ENCODE measurements at places on chromosomes 6 and 20. TPM values are rescaled to one million over a fixed set of nuclear protein-coding genes. Genes with fewer than 3 reads are reported as not detected.

SNAP25 gene
- 6.2 TPM for total RNA-seq

SLC26A8 gene
- total RNA-seq: 0.22 TPM

ADGB gene
- total RNA-seq: not detected

ELOVL2 gene
- total RNA-seq: 0.79 TPM

SLC22A2 gene
- 27.9 TPM for total RNA-seq

SYNDIG1 gene
- 5.4 TPM for total RNA-seq

OPRL1 gene
- 1.2 TPM for total RNA-seq

BPI gene
- total RNA-seq: 0.16 TPM

DNA sequence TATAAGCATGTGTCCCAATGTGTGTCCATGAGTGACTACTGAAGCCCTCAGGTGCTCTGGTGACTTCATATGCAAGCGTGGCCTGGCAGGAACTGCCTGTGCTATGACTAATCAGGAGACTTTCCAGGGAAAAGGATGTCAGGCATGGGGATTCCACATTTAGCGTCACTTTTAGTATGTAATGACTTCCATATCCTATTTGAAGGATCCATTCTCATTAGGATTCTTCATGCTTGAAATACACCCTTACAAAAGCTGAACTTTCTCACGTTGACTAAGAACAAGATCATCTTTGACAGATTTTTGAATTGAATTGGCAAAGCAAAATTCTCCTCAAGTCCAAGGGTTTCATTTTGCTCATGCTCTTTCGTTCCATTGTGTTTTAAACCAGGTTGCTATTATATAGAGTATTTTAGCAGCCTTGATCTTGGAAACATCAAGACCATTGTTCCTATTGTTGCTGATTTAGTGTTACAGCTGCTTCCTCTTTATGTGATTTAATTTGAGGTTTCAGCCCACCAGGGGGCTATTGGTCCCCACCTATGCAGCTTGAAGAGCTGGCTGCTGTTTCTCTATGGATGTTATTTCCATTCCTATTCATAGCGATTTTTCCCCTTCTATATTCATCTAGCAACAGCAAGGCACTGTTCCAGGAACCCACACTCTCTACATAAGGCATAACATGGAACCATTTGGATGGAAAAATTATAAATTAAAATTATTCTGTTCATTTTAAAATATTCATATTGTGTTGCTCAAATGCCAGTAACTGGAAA, 418.6 kb downstream of the CDKAL1 start:
- no peak overlapping the region for H3K4me3 ChIP-seq
- no peaks in the 10 kb centered on the region for H3K4me1 ChIP-seq
- H3K27me3 ChIP-seq: no peaks in the 10 kb centered on the region
- no peaks in the 10 kb centered on the region for H3K36me3 ChIP-seq

DNA sequence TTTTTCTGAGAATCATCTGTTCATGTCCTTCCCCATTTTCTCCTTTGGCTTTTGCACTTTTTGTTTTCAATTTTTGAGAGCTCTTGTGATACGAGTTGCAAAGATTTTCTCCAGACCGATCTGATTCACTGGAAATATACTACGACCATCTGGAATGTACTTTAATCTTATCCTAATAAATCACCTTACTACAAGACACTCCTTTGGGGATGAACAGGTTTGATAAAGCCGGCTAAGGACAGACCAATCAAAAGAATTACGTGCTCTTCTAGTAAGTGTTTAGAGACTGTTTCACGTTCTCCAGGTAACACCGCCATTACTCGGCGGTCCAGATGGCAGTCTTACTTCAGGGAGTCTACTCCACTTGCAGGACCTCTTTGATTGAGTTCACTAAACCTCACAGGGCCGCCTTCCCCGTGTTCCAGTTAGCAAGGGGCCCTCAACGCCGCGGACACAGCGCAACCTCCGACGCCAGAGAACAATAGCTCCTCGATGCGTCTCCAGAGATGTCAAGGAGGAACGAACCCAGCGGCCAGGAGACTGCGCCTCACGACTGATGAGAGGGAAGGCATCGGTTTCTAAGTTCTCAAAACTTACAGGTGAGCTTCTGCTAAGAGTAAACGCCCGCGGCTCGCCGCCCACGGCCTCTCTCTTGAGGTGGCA, 920 bp upstream of the WTAP start:
- peak overlapping the region; percentile 78 for H3K4me3 ChIP-seq
- DNase-seq: no peak
- H3K27me3 ChIP-seq: no peaks in the 10 kb centered on the region
- peak overlapping the region; percentile 100 for H3K27ac ChIP-seq

DNA sequence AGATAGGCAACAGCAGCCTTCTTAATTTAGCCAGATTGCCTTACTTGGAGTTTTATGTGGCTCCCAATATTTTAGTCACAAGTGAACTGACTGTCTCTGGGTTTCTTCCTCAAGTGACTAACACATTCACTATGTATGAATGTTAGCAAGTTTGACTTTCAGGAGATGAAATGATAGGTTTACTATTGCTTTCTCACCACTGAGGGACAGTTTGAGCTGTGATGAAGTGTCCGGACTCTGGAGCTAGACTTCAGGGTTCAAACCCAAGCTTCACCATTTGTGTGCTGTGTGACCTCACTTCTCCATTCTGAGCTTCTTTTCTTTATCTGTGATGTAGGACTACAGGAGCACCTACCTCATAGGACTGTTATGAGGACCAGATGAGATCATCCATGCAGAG, 8.2 kb downstream of the DHX35 start:
- H3K27ac ChIP-seq: no peak overlapping the region
- no peaks in the 10 kb centered on the region for H3K27me3 ChIP-seq
- no peaks in the 10 kb centered on the region for H3K4me1 ChIP-seq
- H3K36me3 ChIP-seq: peaks cover 14% of the 10 kb centered on the region

DNA sequence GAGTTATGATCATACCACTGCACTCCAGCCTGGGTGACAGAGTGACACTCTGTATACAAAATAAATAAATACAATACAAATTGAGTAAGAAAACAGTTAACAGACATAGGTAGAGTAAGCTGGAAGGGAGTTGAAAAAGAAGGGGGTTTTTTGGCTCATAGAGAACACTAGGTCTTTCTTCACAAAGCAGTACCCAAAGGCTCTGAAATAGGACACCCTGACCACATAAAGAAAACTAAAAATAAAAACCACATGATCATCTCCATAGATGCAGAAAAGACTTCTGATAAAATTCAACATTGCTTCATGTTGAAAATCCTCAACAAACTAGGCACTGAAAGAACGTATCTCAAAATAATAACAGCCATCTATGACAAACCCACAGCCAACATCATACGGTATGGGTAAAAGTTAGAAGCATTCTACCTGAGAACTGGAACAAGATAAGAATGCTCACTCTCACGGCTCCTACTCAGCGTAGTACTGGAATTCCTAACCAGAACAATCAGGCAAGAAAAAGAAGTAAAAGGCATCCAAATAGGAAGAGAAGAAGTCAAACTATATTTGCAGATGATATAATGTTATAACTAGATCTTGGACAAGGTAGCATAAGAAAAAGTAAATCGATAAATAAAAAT, 48.6 kb downstream of the TOMM6 start:
- H3K36me3 ChIP-seq: no peaks in the 10 kb centered on the region
- DNase-seq: no peak
- no peaks in the 10 kb centered on the region for H3K27me3 ChIP-seq
- no peak overlapping the region for H3K4me3 ChIP-seq
- no peak overlapping the region for H3K27ac ChIP-seq

- no peaks in the 10 kb centered on the region for H3K27me3 ChIP-seq
- no peak overlapping the region for H3K27ac ChIP-seq
- H3K4me3 ChIP-seq: no peak overlapping the region
- no peaks in the 10 kb centered on the region for H3K4me1 ChIP-seq
- no peaks in the 10 kb centered on the region for H3K36me3 ChIP-seq
Measured at GRCh38 chr6:410555-411395, 19.2 kb downstream of the IRF4 start.

DNA sequence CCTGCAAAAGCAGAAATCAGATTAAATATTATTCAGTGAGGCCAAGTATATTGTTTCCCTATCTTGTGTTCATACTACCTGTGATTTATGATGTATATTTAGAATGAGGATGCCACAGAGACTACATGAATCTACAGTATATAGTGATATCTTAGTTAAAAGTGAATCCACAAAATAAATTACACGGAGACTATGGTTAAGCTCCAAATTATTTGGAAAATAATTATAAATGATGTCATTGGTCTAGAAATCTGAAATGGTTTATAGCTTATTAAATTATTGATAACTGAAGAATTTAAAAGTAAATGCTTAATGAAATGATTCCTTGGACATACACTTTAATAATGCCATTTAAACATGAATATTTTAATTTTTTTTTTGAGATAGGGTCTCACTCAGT, 4.2 kb upstream of the USP45 start:
- no peaks in the 10 kb centered on the region for H3K4me1 ChIP-seq
- no peak overlapping the region for H3K4me3 ChIP-seq
- DNase-seq: no peak
- H3K36me3 ChIP-seq: no peaks in the 10 kb centered on the region

GRCh38 chr6:7960848-7961247, 50.3 kb upstream of the TXNDC5 start:
- H3K4me3 ChIP-seq: no peak overlapping the region
- H3K27ac ChIP-seq: no peak overlapping the region
- H3K27me3 ChIP-seq: no peaks in the 10 kb centered on the region
- no peaks in the 10 kb centered on the region for H3K4me1 ChIP-seq

- no peaks in the 10 kb centered on the region for H3K27me3 ChIP-seq
- H3K27ac ChIP-seq: no peak overlapping the region
- no peaks in the 10 kb centered on the region for H3K4me1 ChIP-seq
- no peaks in the 10 kb centered on the region for H3K36me3 ChIP-seq
Measured at GRCh38 chr20:63128367-63128766, 87.6 kb downstream of the YTHDF1 start.

- no peak overlapping the region for H3K4me3 ChIP-seq
- H3K4me1 ChIP-seq: peaks cover 7% of the 10 kb centered on the region
- H3K27ac ChIP-seq: peak overlapping the region; percentile 73
- peak; percentile 16 for DNase-seq
Measured at GRCh38 chr20:14984768-14985622, 647.6 kb upstream of the FLRT3 start.

DNA sequence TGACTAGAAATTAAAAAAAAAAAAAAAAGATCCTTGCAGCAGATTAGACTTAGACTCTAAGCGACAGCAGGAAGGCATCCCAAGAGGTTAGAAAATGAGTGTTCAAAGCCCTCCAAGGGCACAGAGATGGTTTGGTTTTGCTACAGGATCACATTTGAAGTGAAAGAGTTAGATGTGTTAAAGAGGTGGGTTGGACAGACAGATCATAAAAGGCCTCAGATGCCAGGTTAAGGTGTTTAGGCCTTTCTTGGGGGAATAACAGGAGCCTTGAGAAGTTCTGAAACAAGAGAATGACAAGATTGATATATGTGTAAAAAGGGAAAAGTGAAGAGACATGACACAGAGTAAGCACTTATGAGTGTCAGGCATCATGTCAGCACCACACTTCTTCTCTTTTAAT, 107.5 kb downstream of the FYN start:
- peaks cover 2% of the 10 kb centered on the region for H3K4me1 ChIP-seq
- no peaks in the 10 kb centered on the region for H3K27me3 ChIP-seq
- no peak overlapping the region for H3K27ac ChIP-seq

DNA sequence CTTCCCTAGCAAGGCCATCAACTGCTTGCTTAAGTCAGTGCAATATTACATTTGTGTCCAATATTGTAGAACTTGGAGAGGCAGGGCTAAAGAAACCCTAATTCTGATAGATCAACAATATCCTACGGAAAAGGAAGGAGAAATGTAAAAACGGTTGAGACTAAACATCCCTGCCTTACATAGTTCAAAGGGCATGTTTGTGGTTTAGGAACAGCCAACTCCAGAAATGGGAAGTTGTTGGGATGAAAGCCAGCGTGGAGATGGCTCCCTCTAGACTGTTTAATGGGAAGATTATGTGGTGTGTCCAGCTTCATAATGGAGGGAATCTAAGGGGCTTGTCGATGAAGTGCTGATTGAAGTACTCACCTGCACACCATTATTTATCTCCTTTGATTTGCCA, 145.3 kb upstream of the TENT5A start:
- H3K4me1 ChIP-seq: no peaks in the 10 kb centered on the region
- no peak overlapping the region for H3K4me3 ChIP-seq
- no peak overlapping the region for H3K27ac ChIP-seq
- no peaks in the 10 kb centered on the region for H3K36me3 ChIP-seq
- H3K27me3 ChIP-seq: no peaks in the 10 kb centered on the region

DNA sequence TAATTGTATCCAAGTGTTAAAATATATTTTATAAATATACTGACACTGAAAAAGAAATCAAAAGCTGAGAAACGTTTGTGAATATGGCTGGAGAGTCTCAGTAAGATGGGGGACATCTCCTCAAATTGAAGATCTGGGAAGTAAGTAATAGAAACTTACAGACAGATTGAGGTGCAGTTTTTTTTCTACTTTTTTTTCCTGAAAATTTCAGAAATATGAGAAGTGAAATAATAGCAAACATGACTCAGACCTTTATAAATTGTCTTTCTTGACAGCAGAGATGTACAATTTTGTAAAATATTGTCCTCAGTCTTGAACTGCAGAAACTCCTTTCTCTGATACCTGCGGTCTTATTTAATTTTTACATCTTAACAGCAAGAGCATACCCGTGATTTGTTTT, 347.1 kb downstream of the UTRN start:
- no peak for DNase-seq
- H3K4me3 ChIP-seq: no peak overlapping the region
- H3K36me3 ChIP-seq: no peaks in the 10 kb centered on the region
- no peak overlapping the region for H3K27ac ChIP-seq
- H3K27me3 ChIP-seq: no peaks in the 10 kb centered on the region
- H3K4me1 ChIP-seq: no peaks in the 10 kb centered on the region

GRCh38 chr6:155090166-155090565, 95.1 kb downstream of the TIAM2 start:
- no peaks in the 10 kb centered on the region for H3K27me3 ChIP-seq
- no peak overlapping the region for H3K4me3 ChIP-seq
- H3K4me1 ChIP-seq: no peaks in the 10 kb centered on the region
- H3K27ac ChIP-seq: no peak overlapping the region
- DNase-seq: no peak
